ENCODE measurements at places on chromosomes 4 and X.
A peak's percentile ranks its signal among the peaks of the same experiment; 100 is the strongest.

DNA sequence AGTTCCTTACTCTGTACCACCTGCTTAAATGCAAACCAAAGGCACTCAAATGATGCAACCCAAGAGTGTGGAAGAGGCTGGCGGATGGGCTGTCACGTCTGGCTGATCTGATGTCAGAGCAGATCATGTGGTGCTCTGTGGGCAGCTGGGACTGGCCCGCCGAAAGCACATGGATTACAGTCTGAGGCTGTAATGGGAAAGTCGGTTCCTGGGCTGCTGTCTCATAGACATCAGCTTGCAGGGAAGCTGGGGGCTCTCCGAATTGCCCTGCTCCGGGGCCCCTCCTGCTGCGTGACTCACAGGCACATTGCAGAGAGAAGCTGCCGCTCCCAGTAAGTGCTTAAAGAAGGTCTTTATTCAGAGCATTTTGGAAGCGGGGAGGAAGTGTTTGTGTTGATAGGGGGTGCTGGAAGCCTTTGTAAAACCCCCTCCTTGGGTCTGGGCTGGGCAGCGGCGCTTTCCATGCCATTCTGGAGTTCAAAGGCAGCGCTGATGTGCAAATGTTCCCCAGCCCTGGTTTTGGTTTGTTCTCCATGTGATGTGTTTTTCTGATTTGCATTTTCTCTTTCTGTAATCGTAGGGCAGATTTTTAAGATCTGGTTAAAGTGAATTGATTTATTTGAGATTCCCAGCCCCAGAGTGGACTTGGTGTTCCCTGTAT is 181.1 kb downstream of the LARP7 start:
- DNase-seq, result peak; percentile 80

- DNase-seq, result peak; percentile 21
Observed at GRCh38 chr4:107379054-107379869, 340.8 kb downstream of the PAPSS1 start.

DNA sequence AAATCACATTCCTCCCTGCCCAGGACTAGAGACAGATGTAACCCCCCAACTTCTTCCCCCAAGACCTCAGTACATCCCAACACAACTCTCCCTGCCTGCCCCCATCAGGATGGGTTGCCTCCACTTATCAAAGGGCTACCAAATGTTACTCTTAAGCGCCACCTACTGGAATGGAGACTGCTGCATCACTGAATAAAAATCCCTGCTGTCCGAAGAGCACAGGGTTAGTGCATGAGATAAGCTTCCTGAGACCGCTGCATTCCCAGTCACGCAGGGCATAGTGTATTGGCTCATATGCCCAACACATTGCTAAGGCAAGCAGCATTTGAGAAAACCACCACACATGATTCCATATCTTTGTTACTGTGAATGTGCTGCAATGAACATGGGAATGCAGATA is 544.5 kb downstream of the PPP4R3C start:
- DNase-seq, result no peak

DNA sequence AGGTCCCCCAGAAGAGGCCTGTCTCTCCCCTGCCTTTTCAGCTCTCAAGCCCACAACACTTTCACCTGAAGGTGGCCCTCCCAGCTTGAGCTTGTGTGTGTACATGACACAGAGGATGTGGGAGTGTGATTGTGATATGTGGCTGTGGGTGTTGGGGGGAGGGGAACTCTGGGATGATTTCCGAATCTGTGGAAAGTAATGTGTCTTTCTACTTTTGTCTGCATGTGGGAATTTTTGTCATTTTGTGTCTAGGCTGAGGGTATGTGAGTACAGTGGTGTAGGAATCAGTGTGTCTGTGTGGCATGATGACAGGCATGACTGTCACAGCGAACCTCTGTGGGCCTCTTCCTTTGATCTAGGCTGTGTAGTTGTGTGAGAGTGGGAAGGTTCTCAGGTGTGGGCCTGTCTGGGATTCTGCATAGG is 6.4 kb downstream of the SYP start:
- no peak for DNase-seq

DNA sequence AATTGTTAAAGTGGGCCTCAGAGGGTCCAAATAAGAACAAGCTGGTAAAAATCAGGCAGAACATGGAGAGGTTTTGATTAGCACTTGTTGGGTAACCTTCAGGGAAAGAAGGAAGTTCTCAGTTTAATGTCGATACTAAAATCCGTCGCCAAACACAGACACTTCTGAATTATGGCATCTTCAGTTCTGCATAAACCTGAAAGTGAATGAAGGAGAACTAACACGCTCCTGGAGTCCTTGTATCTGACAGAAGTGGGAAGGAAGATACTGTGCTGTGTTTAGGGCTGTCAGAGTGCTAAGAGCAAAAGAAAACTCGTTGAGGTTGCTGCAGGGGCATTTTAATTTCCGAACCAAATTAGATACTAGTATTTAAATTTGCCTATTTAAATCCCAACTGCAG is 106.2 kb downstream of the TMA16 start:
- no peak for DNase-seq

DNA sequence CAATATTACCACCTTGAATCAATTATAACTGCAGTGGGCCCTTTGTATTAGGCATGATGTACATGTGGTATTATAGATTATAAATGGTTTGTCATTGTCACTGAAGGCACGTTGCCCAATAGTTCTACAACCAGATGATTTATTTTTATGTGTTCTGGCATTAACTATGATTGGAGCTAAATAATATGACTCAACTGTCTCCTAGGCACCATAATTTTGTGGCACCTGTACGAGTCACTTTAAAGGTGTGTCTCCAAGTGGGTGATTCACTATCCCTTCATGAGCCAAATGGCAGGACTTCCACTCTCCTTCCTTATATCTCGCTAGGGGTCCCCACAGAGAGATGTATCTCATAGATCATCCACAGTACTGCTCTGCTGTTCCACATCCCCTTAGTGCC is 6.1 kb upstream of the SMPX start:
- no peak for DNase-seq

DNA sequence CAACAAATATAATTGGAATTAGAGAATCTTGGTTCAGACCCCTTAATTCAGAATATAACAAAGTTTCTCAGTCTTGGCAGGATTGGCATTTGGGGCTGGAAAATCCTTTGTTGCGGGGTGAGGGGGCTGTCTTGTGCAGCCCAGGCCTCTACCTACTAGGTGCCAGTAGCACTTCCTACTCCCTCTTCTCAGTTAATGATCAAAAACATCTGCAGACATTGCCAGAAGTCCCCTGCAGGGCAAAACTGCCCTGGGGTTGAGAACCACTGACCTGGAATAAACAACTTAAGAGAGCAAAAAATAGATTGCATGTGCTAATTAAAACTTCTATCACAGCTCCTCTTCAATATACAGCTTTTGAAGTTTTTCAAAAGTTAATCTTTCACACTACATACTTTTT is 36.7 kb upstream of the CXorf38 start:
- DNase-seq, result no peak

- peak; percentile 20 for DNase-seq
Observed at GRCh38 chr4:153318696-153319320, 25.7 kb upstream of the MND1 start.

- DNase-seq, result no peak
Observed at GRCh38 chrX:106955004-106955772, 35.0 kb downstream of the CLDN2 start.

GRCh38 chrX:56572975-56573374 is 9.5 kb downstream of the UBQLN2 start:
- no peak for DNase-seq

GRCh38 chr4:118881512-118882146 is 7.0 kb upstream of the SYNPO2 start:
- DNase-seq, result no peak

DNA sequence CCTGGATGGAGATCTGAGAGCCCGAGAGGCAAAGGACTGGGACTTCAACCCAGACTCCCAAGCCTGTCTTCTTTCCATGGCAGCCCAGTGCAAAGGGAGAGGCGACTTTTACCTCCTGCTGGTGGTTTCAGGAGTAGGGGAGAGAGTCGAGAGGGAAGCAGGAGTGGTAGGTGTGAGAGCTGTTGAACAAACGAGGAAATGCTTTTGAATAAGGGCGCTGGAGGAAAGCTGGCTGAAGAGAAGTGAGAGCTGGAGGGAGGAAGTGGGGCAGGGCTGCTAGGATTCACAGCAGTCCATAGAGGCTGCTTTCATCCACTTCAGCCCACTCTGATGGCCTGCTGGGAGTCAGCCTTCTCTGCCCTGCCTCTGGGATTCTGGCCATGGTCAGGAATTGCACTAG is 81.8 kb upstream of the EFNB1 start:
- DNase-seq, result no peak

Data from skin of body (tissue), 3 donors.